ENCODE measurements at places on chromosomes 11 and 22. TPM values are rescaled to one million over a fixed set of nuclear protein-coding genes. Genes with fewer than 3 reads are reported as not detected.

- no peak for DNase-seq
These were observed 235.4 kb downstream of the KIRREL3 start for GRCh38 chr11:126765196-126765595.

- no peak for DNase-seq
These were observed 31.4 kb downstream of the PPIL2 start for GRCh38 chr22:21697021-21697771.

The GRM5 gene
- 0.34 TPM for total RNA-seq

GRCh38 chr11:10699072-10699471, 5.5 kb upstream of the IRAG1 start:
- no peak for DNase-seq

The CRYBB2 gene
- not detected for total RNA-seq

DNA sequence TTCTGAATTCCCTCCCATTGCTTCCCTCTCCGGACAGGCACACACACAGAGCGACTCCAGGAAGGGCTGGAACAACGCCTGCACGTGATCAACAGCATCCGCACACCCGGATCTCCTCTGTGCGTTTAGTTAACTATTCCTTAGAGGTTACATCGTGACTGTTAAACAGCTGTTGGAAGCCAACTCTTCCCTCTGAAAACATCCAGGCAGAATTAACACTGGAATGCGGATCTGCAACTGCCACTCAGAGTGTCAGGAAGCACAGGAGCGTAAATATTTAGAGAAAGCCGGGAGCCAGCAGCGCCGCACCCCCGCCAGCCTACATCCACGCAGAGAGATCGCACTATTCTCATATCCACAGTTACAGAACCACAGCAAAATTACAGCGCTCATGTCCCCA, 46.2 kb downstream of the SHANK2 start:
- DNase-seq: no peak

The TTLL12 gene
- total RNA-seq: 102 TPM

The LYVE1 gene
- not detected for total RNA-seq

The BACE1-AS gene
- 3.8 TPM for total RNA-seq

- DNase-seq: no peak
These were observed 16.2 kb downstream of the SHISA8 start for GRCh38 chr22:41898645-41899044.

DNA sequence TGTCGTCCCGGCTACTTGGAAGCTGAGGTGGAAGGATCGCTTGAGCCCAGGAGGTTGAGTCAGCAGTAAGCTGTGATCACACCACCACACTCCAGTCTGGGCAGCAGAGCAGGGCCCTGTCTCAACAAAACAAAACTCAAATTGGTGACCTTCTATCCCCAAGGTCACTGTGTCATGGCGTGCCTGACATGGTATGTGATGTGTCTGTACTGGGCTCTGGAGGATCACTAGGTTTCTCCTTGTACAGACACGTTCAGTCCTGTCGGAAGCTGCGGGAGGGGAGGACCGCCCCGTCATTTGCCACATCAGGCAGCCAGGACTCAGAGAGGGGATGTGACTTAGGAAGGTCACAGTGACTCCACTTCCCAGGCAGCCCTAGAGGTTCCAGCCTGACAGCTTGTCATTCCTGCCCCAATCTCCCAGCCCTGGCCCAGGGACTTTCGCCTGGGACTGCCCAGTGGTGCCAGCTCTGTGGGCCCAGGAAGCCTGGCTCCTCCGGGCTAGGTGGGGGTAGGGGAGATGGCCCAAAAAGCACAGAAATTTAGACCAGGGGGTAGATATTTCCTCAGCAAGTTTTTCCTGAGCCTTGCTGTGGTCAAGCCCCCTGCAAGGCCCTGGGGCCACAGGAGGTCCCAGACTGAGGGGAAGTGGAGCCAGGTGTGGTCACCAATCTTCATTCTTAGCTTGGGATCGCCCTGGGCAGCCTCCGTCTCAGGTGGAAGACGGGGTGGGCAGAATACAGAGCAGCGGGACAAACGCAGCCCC, 53.2 kb downstream of the TRIOBP start:
- DNase-seq: no peak

DNA sequence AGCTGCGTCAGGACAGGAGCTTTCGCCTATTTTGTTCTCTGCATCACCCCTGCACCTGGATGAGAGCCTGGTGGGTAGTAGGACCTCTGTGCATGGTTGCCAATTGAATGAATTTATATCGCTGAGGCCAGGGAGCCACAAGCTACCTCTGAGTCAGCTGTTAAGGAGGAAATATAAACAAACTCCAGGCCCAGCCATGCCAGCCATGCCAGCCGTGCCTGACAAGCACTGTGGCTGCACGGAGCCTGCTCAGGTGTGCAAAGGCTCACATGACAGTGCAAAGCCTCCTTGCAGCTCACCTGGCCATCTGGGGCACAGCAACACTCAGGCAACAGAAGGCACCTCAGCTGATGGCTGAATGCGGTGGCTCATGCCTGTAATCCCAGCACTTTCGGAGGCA, 33.7 kb upstream of the LINC01488 start:
- no peak for DNase-seq

GRCh38 chr11:61850687-61851086, 22.6 kb downstream of the FADS2 start:
- no peak for DNase-seq

The USP35 gene
- total RNA-seq: 5.9 TPM

DNA sequence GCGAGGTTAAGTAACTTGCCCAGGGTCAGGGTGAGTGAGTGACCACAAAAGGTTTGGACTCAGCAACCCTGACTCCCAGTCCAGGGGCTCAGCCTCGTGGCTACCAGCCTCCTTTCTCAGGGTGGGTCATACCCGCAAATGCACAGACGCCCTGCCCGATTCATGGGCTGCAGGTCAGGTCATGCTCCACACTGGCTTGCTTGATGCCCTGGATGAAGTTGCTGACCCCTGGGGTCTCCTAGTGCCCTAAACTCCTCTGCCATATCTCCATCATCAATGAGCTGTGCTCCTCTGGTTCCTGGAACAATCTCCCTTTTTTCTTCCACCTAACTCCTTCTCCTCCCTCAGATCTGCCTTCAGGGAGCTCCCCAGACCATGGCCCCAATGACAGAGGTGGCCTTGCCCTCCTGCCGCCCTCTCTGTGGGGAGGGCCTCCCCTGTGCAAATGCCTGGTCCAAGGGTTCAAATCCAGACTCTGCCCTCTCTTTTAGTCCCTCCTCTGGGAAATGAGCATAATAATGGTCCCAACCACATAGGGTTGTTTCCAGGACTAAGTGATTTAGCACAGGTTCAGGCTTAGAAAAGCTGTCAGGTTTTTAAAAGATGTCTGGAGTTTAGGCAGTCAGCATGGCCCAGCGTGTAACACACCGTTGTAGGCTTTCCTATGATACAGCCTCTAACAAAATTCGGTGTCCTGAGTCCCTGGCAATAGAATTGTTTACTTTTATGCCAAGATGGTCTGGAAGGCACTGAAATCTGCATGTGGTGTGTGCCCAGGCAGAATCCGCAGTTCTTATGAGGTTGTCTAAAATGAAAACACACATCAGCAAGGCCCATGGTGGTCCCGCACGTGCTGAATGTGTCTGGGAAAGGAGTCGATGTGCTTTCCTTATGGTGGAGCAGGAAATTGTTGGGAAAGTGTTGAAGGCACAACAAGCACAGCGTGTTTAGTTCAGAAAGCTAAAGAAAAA, 63.6 kb downstream of the CD82 start:
- no peak for DNase-seq

The ZC3H7B gene
- 55.7 TPM for total RNA-seq

DNA sequence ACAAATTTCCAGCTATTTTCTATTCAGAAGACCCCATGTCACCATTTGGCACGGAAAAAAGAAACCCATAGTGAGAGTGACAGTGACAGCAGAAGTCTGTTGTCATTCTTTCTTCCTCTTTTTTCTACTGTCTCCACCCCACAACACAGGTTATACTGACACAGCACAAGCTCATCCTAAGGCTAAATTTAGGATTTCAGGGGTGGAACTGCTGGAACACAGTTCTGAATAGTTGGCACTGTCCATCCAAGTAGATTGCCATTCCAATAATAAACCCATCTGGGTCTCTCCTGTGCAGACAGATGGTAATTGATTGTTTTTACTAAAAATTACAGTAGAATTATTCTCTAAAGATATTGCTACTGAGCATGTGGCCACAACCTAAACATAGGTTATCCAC, 95.2 kb upstream of the C11orf87 start:
- DNase-seq: no peak

GRCh38 chr11:76783896-76784813, 999 bp downstream of the TSKU start:
- peak; percentile 69 for DNase-seq

- peak; percentile 30 for DNase-seq
These were observed 195.9 kb downstream of the CSNK2A3 start for GRCh38 chr11:11157185-11157584.

The TEX54 gene
- 0.66 TPM for total RNA-seq

The NCAPD3 gene
- total RNA-seq: 51.3 TPM

DNA sequence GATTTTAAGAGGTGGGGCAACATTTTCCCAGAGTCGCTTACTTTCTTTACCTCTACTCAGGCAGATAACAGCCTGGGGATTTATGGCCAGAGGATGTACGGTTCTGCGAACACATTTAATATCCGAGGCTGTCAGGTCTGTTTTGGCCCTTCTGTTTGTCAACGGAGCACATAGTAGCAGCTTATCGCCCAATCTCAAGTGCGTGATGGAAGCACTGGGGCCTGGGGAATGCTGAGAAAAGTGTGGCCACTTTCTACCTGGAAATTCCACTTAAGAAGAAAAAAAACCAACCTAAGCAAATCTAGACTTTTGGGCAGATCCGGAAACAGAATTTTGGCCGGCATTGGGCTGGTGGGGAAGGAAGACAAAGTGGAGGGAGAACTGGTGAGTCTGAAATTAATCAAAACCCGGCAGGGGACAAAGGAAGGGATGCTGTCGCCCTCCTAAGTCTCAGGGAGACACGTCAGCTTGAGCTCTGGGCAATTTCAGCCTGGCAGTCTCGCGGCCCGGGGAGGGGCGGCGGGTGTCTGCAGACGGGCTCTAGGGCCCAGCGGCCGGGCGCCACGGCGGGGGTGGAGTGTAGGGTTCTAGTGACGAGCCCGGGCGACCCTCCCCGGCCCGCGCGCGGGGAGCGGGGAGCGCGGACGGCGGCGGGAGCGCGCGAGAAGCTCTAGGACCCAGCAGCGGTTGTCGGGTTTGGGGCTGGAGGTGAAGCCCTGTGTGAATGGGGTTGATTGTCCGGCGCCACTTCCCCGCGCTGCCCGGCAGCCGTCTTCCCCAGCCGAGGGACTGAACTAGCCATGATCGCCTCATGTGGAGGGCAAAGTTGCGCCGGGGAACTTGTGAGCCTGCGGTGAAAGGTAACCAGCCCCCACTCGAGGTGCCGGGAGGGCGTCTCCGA, at the start of gene AMOTL1:
Gene AMOTL1, plus strand, starts transcription at position 656 of the 901 bp plus-strand sequence. Its CDS starts 156 bp downstream, at position 812.
- peak; percentile 94 for DNase-seq

DNA sequence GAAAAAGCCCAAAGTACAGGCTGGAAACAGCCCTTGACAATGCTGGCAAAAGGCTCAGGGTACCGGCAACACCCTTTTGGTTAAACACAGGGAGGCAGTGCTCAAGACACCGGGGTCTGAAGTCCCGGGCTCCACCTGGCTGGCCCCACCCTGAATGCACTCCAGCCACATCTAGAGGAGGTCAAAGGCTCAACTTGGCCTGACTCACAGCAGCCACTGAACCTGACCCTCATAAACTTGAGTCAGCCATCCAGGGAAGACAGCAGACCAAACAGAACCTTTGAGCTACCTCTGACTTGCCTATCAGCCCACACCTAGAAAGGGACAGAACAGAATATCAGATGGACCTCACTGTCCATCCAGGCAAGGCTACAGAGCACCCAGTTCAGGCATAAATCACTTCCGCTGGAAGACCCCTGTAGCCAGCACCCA, 3.8 kb downstream of the CFL1 start:
- DNase-seq: no peak

GRCh38 chr11:124085997-124086846, 29.0 kb upstream of the VWA5A start:
- DNase-seq: no peak

The GP1BB gene
- total RNA-seq: not detected

GRCh38 chr11:23851216-23851615, 645.6 kb upstream of the LUZP2 start:
- DNase-seq: no peak

The ACR gene
- not detected for total RNA-seq

Measured in HT1080 (cell line).